Ovary (tissue), 10 donors: ENCODE measurements at places on chromosomes 13 and 19. TPM values are rescaled to one million over a fixed set of nuclear protein-coding genes. Genes with fewer than 3 reads are reported as not detected.
A peak's percentile ranks its signal among the peaks of the same experiment; 100 is the strongest.

GRCh38 chr19:2341982-2342381 is 13.5 kb downstream of the SPPL2B start:
- H3K4me1 ChIP-seq: peaks cover 6% of the 10 kb centered on the region
- H3K27ac ChIP-seq: no peak overlapping the region
- H3K4me3 ChIP-seq: no peak overlapping the region
- no peaks in the 10 kb centered on the region for H3K27me3 ChIP-seq
- DNase-seq: peak; percentile 14

- H3K27ac ChIP-seq: no peak overlapping the region
- no peaks in the 10 kb centered on the region for H3K36me3 ChIP-seq
- no peaks in the 10 kb centered on the region for H3K4me1 ChIP-seq
- no peak for DNase-seq
- no peak overlapping the region for H3K4me3 ChIP-seq
Measured at GRCh38 chr19:3788996-3789778, 3.0 kb upstream of the MATK start.

- no peaks in the 10 kb centered on the region for H3K27me3 ChIP-seq
- no peak for DNase-seq
- no peak overlapping the region for H3K4me3 ChIP-seq
Measured at GRCh38 chr19:21622920-21623319, 117.5 kb downstream of the ZNF429 start.

- H3K4me1 ChIP-seq: no peaks in the 10 kb centered on the region
- no peaks in the 10 kb centered on the region for H3K27me3 ChIP-seq
- no peaks in the 10 kb centered on the region for H3K36me3 ChIP-seq
- no peak overlapping the region for H3K27ac ChIP-seq
Measured at GRCh38 chr19:15584541-15585115, 30.4 kb upstream of the CYP4F8 start.

Gene ACTMAP
- 3.7 TPM for total RNA-seq

GRCh38 chr19:17289489-17289888 is 7.8 kb downstream of the ANKLE1 start:
- no peak overlapping the region for H3K4me3 ChIP-seq
- no peaks in the 10 kb centered on the region for H3K27me3 ChIP-seq
- no peak overlapping the region for H3K27ac ChIP-seq
- peaks cover 2% of the 10 kb centered on the region for H3K4me1 ChIP-seq
- peak; percentile 68 for DNase-seq
- no peaks in the 10 kb centered on the region for H3K36me3 ChIP-seq

- no peaks in the 10 kb centered on the region for H3K4me1 ChIP-seq
- no peak overlapping the region for H3K27ac ChIP-seq
- DNase-seq: no peak
- H3K27me3 ChIP-seq: no peaks in the 10 kb centered on the region
- no peaks in the 10 kb centered on the region for H3K36me3 ChIP-seq
Measured at GRCh38 chr13:39095500-39095899, 57.2 kb downstream of the NHLRC3 start.

DNA sequence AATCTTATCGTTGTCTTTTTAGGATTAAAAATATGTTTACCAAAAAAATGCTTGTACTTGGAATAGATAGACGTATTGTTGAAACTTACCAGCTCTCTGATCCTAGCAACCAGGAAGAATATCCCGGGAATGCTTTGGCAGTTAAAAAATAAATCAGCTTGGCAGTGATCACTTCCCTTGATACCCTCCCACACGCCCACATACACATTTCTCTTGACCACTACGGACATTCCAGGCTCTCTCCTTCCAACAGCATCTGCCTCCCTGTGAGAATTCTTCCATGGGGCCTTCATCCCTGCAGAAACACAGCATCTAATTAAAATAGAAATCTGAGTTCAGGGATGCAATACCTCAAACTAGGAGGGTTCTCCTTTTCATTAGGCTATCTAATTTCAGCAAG is 57.9 kb downstream of the THSD1 start:
- H3K27me3 ChIP-seq: no peaks in the 10 kb centered on the region
- H3K4me3 ChIP-seq: no peak overlapping the region
- H3K4me1 ChIP-seq: no peaks in the 10 kb centered on the region
- no peak overlapping the region for H3K27ac ChIP-seq
- no peaks in the 10 kb centered on the region for H3K36me3 ChIP-seq

GRCh38 chr13:88754141-88754540 is 1083.0 kb downstream of the SLITRK5 start:
- H3K4me1 ChIP-seq: no peaks in the 10 kb centered on the region
- no peak for DNase-seq

DNA sequence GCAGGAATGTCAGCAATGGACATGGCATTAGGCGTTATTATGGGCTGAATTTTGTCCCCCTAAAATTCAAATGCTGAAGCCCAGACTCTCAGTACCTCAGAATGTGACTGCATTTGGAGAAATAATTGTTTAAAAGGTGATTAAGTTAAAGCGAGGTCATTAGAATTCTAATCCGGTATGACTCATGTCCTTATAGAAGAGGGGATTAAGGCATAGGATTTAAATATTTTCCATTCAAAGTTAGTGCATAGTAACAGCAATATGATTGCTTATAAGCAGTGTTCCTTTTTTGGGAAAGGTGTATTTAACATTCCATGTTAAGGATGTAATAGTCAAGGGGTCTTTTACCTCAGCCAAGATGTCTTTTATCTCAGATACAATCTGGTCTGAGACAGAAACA is 95.5 kb downstream of the NHLRC3 start:
- no peak overlapping the region for H3K27ac ChIP-seq
- no peak for DNase-seq
- no peak overlapping the region for H3K4me3 ChIP-seq
- no peaks in the 10 kb centered on the region for H3K36me3 ChIP-seq

Gene CRX
- total RNA-seq: not detected

Gene KLK3
- total RNA-seq: not detected

DNA sequence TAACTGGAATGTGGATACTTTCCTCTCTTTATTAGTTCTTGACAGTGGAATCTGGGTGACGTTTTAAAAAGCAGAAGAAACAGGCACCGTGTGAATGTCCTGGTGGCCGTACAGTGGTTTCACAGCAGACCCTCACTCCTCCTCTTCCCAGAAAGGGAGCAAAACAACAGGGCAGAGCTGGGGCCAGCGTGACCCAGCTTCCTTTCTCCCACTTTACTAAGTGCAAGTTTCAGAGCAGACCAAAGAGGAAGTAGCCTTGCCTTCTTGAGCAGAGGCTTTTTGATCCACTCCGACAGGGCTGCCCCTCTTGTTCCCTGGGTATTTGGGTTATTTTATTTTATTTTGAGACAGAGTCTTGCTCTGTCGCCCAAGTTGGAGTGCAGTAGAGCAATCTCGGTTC is 19.6 kb upstream of the C19orf33 start:
- DNase-seq: no peak
- peak overlapping the region; percentile 41 for H3K27ac ChIP-seq
- H3K36me3 ChIP-seq: no peaks in the 10 kb centered on the region
- no peak overlapping the region for H3K4me3 ChIP-seq
- H3K4me1 ChIP-seq: peaks cover 15% of the 10 kb centered on the region

Gene OR7D2
- total RNA-seq: not detected

Gene TTC9B
- total RNA-seq: not detected

DNA sequence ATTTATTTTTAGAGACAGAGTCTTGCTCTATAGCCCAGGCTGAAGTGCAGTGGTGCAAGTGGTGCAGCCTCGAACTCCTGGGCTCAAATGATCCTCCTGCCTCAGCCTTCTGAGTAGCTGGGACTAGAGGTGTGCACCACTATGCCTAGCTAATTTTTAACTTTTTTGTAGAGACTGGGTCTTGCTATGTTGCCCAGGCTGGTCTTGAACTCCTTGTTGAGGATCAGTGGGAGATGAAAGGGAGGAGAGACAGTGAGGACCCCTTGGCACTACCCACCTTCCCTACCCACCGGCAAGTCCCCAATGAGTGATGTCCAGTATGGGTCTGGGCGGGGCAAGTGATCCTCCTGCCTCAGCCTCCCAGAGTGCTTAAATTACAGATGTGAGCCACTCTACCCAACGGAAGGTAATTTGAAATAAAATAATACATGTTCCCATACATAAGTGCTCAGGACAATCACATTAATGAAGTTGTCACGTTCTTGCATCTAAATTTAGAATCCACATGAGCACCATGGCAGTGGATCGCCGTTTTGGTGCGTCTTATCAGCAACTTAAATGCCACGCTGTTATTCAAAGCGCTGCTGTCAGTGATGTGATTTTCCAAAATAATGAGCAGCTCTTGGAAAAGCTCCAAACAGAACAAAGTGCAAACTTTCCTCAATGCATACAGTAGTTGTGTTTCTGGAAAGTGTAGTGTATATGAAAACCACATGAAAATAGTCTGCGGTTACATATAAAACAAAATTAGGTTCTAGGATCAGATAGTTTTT is 5.9 kb upstream of the ARL11 start:
- H3K4me3 ChIP-seq: no peak overlapping the region
- DNase-seq: no peak
- H3K27me3 ChIP-seq: no peaks in the 10 kb centered on the region
- H3K27ac ChIP-seq: no peak overlapping the region
- peaks cover 3% of the 10 kb centered on the region for H3K4me1 ChIP-seq

Gene MBD3L2
- total RNA-seq: not detected

- peaks cover 7% of the 10 kb centered on the region for H3K4me1 ChIP-seq
- no peak overlapping the region for H3K27ac ChIP-seq
- H3K27me3 ChIP-seq: no peaks in the 10 kb centered on the region
- no peak for DNase-seq
- no peaks in the 10 kb centered on the region for H3K36me3 ChIP-seq
- H3K4me3 ChIP-seq: peak overlapping the region; percentile 29
Measured at GRCh38 chr19:49017666-49018351, 918 bp upstream of the LHB start.

GRCh38 chr13:110307767-110308655 is 927 bp downstream of the COL4A2 start:
- H3K4me3 ChIP-seq: peak overlapping the region; percentile 85
- H3K36me3 ChIP-seq: no peaks in the 10 kb centered on the region
- peak overlapping the region; percentile 93 for H3K27ac ChIP-seq
- H3K27me3 ChIP-seq: no peaks in the 10 kb centered on the region

- no peaks in the 10 kb centered on the region for H3K36me3 ChIP-seq
- H3K27me3 ChIP-seq: no peaks in the 10 kb centered on the region
- H3K4me3 ChIP-seq: no peak overlapping the region
- peak overlapping the region; percentile 64 for H3K27ac ChIP-seq
- DNase-seq: no peak
Measured at GRCh38 chr13:46654951-46655350, 102.0 kb downstream of the LRCH1 start.

DNA sequence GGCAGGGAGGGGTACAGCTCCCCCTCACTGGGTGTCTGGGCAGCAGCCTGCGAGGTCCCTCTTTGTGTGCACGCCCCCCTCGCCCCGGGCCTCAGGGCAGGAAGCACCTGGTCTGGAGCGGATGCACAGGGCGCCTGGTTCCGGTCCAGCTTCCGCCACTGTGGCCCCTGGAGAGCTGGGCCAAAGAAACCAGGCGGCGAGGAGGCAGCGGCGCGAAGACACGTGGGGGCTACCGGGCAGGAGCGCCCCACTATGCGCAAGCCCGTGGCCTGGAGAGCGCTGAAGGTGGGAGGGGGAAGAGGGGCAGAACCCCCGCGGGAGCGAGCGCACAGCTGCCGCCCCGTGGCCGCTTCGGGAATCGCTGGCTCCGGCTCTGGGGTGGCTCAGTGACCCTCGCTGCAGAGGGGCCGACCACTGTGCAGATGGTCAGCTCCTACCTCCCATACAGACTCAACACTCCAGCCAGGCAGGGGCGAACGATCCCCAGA is 1.7 kb upstream of the LYL1 start:
- H3K36me3 ChIP-seq: no peaks in the 10 kb centered on the region
- H3K27ac ChIP-seq: no peak overlapping the region
- no peaks in the 10 kb centered on the region for H3K27me3 ChIP-seq
- DNase-seq: peak; percentile 41
- H3K4me3 ChIP-seq: no peak overlapping the region

Gene GPR183
- total RNA-seq: 2.4 TPM

Gene TMEM143
- total RNA-seq: 7.7 TPM

- peak overlapping the region; percentile 90 for H3K27ac ChIP-seq
- H3K4me3 ChIP-seq: peak overlapping the region; percentile 56
- no peaks in the 10 kb centered on the region for H3K36me3 ChIP-seq
- DNase-seq: peak; percentile 94
- no peaks in the 10 kb centered on the region for H3K27me3 ChIP-seq
Measured at GRCh38 chr19:56838909-56839651, 1.4 kb downstream of the PEG3 start.

DNA sequence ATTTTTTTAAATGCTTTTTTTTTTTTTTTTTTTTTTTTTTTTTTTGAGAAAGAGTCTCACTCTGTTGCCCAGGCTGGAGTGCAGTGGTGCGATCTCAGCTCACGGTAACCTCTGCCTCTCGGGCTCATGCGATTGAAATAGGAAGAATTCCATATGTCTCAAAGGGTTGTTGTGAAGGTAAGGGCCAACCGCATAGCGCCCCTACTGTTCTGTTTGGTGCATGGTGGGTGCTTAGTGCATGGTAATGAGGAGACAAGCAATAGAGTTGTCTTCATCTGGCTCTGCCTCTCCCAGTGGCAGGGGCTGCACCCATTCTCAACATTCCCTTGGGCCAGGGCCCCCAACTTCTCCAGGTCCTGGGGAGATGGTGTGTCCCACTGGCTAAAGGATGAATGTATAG is 68.7 kb downstream of the RASL11A start:
- no peak overlapping the region for H3K27ac ChIP-seq
- no peaks in the 10 kb centered on the region for H3K27me3 ChIP-seq
- no peak overlapping the region for H3K4me3 ChIP-seq
- no peak for DNase-seq
- H3K4me1 ChIP-seq: no peaks in the 10 kb centered on the region
- H3K36me3 ChIP-seq: no peaks in the 10 kb centered on the region

Gene RFC3
- total RNA-seq: 7.6 TPM

- H3K4me1 ChIP-seq: no peaks in the 10 kb centered on the region
- no peaks in the 10 kb centered on the region for H3K27me3 ChIP-seq
- H3K27ac ChIP-seq: no peak overlapping the region
- no peaks in the 10 kb centered on the region for H3K36me3 ChIP-seq
- DNase-seq: no peak
Measured at GRCh38 chr13:20801707-20802106, 27.9 kb upstream of the EEF1AKMT1 start.

DNA sequence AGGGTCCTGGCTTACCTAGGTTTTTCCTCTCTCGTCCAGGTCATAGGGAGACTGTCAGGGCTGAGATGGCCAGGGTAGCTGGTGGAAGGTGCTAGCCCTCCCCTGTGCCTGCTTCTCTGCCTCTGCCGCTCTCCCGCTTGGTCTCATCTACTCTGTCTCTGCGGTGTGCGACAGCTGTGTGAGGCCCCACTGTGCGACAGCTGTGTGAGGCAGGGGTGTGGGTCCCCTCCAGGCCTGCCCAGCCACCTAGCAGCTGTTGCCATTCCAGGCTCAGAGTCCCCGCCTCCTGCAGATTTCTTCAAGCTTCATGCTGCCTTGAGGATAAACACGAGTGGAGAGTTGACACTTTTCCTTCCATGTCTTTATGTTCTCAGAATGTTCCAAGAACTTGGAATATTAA is 53.0 kb downstream of the ARHGEF7 start:
- DNase-seq: no peak
- no peak overlapping the region for H3K27ac ChIP-seq
- no peaks in the 10 kb centered on the region for H3K36me3 ChIP-seq
- H3K27me3 ChIP-seq: no peaks in the 10 kb centered on the region

DNA sequence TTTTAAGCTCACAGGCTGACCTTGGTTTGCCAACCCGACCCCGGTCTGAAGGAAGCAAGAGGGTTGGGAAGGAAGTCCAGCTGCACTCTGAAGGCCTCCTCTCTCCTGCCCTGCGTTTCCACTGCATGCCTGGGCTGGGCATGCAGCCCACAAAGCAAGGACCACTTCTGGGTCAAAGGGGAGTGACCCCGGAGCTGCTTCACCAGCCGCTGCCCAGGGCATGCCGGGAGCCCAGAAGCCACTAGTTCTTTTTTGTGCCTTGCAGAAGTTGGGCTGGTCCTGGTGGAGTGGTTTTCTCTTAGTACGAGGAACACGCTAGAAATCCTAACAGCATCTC is 166.7 kb downstream of the FLT1 start:
- DNase-seq: no peak
- peaks cover 4% of the 10 kb centered on the region for H3K4me1 ChIP-seq
- H3K27me3 ChIP-seq: no peaks in the 10 kb centered on the region
- H3K36me3 ChIP-seq: no peaks in the 10 kb centered on the region

Gene KCNJ14
- total RNA-seq: 2.2 TPM
